ENCODE measurements at places on chromosomes 5 and 9. TPM values are rescaled to one million over a fixed set of nuclear protein-coding genes. Genes with fewer than 3 reads are reported as not detected.

DNA sequence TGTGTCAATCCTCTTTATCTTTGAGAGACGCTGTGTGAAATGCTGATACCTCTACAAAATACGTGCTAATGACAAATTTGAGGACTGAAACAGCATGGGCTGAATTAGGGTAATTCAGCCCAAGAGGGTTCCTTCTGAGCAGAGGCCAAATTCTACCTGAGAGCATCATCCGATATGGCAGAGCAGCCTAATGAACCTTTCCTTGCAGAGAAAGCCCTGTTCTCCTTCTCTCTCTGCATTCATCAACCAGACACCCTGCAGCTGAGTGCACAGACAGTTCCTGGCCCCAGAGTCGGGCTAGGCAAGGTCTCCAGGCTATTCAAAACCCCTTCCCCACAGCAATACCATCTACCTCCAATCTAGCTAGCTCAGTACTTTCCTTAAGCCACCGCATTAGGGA, 77.9 kb downstream of the TRIM32 start:
- no peak for DNase-seq

DNA sequence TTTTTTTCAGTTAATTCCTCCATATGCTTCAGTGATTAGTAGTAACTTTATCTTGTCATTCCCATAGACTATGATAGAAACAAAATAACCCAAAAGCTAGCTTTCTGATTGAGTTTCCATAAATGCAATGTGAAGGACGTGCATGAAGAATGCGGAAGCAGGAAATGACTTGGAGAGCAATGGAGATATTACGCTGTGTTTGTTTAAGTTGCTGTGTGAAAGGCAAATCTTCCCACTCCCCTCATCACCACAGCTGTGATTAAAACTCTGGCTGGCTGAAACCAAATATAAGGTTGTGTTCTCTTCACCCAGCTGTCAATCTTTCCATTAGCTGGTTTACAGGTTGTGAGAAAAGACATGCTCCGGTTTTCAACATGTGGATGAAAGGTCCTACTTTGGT, 83.9 kb downstream of the NR2F1-AS1 start:
- no peak for DNase-seq

DNA sequence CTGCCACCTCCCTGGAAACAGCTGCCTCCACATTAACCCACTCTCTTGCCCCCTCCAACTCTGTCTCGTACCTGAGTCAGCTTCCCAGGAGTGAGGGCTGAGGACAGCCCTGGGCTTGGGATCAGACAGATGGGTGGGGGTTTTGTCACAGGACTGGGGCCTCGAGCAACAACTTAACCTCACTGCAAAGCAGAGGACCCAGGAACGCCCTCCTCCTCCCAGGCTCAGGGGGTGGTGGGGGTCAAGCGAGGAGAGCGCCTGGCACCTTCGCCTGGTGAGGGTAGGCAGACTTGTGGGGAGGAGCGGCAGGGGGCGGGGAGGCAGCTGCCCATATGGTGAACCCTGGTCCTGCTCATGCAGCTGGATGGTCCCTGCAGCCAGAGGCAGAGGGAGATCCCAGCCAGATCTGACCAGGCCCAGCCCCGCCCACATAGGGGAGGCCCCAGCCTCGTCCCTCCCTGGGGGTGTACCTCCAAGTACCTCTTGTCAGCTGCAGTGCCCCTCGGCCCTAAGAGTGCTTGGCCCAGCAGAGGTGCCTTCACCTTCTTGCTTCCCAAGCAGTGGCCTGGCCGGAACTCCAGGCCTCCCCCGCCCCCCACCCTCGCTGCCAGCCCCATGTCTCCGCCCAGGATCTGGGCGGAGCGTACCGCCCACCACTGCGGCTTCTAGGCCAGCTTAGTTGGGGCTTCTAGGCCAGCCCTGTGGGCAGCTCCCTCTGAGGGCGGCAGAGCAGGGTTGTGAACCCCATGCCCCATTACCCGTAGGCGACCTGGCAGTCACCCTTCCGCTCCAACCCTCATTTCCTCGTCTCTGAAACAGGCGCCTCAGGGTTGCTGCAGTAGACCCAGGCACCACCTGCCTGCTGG, at the start of gene SARDH:
TSS of gene SARDH (minus strand) at position 579 of the 866 bp plus-strand sequence. CDS start 4,179 bp downstream, outside the sequence.
- peak; percentile 79 for DNase-seq

GRCh38 chr5:67077296-67077695, 119.3 kb downstream of the CD180 start:
- no peak for DNase-seq

- no peak for DNase-seq
These were observed 31.7 kb downstream of the NRG2 start for GRCh38 chr5:140011297-140011802.

DNA sequence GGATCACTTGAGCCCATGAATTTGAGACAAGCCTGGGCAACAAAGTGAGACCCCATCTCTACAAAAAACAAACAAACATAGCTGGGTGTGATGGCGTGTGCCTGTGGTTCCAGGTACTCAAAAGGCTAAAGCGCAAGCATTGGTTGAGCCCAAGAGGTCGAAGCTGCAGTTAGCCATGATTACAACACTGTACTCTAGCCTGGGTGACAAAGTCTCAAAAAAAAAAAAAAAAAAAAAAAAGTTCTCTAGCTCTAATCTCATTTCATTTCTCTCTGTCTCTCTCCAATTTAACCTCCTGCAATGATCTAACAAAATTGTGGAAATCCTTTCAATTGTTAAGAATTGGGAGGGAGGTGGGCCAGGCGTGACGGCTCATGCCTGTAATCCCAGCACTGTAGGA, 33.3 kb downstream of the LPAR1 start:
- DNase-seq = no peak

- DNase-seq = no peak
These were observed 203.2 kb upstream of the IRX1 start for GRCh38 chr5:3392306-3392939.

- DNase-seq = no peak
These were observed 64.6 kb downstream of the SH3TC2 start for GRCh38 chr5:148998174-148998797.

DNA sequence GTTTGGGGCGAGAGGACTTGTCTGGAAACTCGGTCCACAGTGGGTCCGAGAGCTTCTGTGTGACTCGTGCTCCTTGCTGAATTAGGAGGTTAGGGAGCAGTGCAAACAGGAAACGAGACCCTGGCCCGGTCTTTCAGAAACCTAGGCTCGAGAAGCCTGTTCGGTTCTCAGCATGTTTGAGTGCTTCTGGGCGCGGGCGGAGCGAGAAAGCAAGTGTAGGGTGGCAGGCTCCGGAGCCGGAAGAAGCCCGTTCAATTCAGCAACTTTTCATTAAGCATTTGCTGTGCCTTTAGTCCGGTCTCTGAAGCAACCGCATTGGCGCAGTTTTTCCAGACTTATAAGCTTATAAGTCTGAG, 547 bp downstream of the CLTA start:
- peak; percentile 74 for DNase-seq

GRCh38 chr5:14669975-14670374, 5.5 kb downstream of the OTULIN start:
- DNase-seq = no peak

GRCh38 chr9:129013674-129014073, 14.5 kb downstream of the SH3GLB2 start:
- DNase-seq = peak; percentile 51

DNA sequence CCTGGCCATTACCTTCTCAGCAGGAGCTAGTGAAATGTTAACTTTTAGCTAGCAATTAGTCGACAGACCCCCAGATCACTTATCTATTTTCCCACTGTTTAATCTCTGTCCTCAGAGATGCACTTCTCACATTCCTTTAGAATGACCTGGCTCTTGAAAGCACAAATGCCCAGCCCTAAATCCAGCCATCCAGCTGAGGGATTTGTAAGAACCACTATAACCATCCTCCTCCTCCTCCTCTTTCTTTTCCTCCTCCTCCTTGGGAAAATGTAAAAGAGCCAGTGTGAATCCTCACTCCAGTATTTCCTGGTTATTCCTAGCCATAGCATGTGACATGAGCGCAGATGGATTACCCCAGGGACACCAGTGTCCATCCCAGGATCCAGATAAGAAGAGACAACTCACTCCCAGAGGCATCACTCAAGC, 124.3 kb downstream of the ENC1 start:
- no peak for DNase-seq

DNA sequence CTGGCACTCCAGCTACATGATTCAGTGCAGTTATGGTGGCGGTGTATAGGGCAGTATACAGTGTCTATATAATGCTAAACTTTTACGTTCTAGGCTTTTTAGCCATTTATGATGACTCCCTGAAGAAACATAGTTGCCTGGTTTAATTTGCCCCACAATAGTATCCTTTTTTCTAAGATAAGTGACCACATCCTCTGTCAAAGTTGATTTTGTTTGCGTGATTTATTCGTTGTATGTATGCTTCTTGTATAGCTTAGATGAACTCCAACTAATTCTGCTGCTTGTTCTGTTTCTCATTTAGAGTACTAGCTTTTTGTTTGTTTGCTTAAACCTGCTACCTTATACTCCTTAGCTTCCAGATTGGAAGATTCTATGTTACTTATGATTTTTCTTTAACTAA, 83.6 kb downstream of the ERMP1 start:
- no peak for DNase-seq

Gene SPINK13
- total RNA-seq = not detected

Gene SPATA6L
- 12.6 TPM for total RNA-seq

Gene PIP5KL1
- 3.5 TPM for total RNA-seq

Gene TIMD4
- total RNA-seq = not detected

Gene PAEP
- not detected for total RNA-seq

All from upper lobe of right lung (tissue), 1 donor.